Stimulated activated CD8-positive, alpha-beta memory T cell treated with anti-CD3 and anti-CD28 coated beads, Interleukin-7, amount 100 ng/mL, for 48 hours (primary cell): ENCODE measurements at places on chromosomes 12 and 14.

DNA sequence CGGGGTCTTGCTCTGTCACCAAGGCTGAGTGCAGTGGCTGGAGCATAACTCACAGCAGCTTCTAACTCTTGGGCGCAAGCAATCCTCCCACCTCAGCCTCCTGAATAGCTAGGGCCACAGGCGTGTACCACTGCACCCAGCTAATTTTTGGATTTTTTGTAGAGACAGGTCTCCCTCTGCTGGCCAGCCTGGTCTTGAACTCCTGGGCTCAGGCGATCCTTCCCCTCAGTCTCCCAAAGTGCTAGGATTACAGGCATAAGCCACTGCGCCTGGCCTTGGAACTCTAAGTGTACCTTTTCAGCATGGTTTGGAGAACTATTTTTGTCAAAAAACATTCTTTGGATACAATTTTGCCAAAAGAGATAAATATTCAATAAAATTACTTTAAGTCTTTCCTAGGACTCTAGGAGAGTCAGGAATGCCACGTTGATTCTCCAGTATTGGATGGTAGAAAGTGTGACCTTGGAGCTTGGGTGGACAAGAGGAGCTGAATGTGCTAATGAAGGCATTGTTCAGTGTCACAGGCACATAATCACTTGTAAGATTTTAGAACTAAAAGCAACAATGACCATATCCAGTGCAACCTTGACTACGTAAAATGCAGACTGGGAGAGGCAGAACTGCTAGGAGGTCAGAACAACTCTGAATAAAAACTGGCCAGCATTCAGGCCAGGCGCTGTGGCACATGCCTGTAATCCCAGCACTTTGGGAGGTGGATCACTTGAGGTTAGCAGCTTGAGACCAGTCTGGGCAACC, 2.8 kb downstream of the SRSF9 start:
- no peak for DNase-seq

GRCh38 chr12:52171950-52172512, 19.8 kb downstream of the KRT80 start:
- no peak for DNase-seq

DNA sequence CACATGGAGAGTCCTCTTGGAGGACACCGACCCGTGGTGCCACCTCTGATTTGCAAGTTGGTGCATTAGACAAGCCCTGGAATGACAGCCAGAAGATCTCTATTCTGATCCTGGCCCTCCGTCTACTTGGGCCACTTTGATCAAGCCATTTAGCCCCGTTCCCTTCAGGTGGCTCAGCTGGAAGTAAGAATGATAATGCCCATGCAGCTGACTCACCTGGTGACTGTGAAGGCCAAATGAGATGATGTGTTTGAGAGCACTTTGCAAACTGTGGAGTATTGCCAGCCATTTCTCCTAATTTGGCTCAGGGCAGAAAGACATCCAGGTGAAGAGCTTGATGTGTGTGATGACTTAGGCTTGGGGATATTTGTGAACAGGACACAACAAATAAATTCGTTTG, 165.9 kb downstream of the ETV6 start:
- no peak for DNase-seq

DNA sequence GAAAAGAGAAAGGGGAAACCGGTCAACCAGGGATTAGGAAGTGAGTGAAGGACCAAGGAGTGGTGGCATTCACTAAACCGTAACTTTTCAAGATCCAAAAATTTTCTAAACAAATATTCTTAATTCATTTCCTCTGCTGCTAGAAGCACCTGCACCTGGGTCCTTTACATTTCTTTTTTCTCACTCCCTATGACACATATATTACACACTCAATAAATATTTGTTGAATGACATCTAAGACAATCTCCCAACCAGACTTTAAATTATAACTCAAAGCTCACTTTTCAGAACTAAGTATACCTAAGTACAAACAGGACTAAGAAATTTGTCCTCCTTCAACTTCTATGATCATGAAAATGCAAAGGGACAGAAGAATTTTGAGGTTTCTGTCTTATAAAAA, 11.1 kb downstream of the TTC5 start:
- no peak for DNase-seq

- DNase-seq: no peak
Measured at GRCh38 chr12:7637615-7638014, 28.1 kb downstream of the APOBEC1 start.

- DNase-seq: no peak
Measured at GRCh38 chr14:99481745-99482099, 513 bp downstream of the CCNK start.

DNA sequence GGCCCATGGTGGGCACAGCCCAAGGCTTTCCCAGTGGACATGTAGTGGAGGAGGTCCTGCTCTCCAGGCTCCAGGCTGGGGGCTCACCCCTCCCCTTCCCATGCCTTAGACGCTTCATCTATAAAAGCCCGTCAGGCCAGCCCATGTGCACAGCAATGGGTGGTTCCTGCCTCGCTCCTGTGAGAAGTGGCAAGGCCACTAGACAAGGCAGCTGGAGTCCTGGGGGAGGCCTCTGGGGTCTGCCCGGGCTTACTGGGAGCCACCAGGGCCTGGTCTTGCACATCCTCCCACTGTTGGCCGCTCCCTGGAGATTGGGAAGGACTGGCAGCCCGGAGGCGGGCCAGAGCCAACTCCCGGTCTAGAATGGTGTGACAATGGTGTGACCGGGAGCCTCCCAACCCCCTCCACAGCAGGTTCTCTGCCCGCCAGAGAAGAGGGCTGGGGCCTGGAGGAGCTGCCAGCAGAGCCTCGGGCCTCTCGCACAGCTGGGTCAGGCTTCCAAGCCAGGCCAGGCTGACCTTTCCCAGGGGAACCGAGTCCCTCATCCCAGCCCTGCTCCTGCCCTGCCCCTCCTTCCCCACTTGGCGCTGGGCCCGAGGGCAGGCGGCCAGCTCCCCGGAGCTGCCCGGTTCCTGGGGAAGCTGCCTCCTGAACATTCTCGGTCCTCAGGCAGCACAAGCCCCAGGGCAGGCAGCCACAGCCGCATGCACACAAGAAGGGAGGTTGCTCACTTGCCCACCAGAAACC, 97.9 kb downstream of the RFLNA start:
- DNase-seq: no peak

- DNase-seq: no peak
Measured at GRCh38 chr12:75592638-75593335, 81.4 kb upstream of the KRR1 start.

- DNase-seq: no peak
Measured at GRCh38 chr14:78752518-78753188, 582.5 kb downstream of the NRXN3 start.

- DNase-seq: no peak
Measured at GRCh38 chr12:130945786-130946492, 7.8 kb upstream of the ADGRD1 start.

DNA sequence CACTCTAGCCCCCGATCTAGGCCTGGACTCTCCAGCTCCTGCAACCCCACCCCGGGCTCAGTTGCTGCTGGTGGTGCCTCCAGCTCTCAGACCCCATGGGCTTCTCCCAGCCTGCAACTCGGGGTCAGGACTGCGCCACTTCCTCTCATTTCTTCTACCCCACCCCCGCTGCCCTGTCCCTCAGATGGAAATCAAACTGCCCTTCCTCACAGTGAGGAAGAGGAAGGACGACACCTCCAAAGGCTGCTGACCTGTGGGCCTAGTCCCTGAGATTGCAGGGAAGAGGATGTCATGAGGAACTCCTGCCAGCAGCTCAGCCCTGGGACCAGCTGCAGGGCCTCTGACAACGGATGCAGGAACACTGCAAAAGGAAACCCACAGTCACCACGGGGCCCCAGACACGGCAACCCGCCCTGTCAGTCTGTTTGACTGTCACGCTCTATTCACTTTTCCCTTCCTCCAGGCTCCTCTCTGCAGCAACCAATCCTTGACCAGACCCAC, 29.3 kb upstream of the PNMA1 start:
- no peak for DNase-seq
